Stimulated activated CD8-positive, alpha-beta memory T cell treated with anti-CD3 and anti-CD28 coated beads, Interleukin-2, amount 100 ng/mL, for 1 hour (primary cell): ENCODE measurements at places on chromosomes 5 and 9.

GRCh38 chr5:179732918-179733771 is 523 bp downstream of the MAML1 start:
- DNase-seq = peak; percentile 4

- no peak for DNase-seq
Measured at GRCh38 chr9:138014563-138014945, 137.0 kb downstream of the CACNA1B start.

DNA sequence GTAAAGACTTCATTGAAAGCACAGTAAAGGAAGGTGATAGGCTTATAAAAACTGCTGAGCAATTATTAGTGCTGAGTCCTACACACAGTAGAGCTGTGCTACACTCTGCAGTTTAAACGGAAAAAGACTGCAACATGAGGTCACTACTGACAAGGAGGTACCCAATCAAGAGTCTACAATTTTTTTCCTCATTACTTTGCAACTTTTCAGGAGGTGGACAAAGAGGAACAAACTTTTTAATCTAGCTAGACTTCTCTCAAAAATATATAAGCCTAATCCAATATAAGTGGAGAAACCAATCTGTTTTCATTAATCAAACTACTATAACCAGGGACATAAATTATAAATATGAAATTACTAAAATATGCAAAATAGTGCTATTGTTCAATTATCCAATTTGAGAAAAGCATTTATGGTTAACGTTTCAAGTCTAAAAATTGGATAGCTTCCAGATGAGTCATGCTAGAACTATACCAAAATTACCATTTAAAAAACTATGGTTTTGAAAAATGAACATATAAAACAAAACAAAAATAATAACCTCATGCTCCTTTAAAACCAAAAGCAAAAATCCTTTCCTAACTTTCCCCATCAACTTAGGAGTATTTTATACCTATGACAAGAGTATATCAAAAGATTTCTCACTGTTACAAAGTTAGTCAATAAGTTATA is 37.7 kb downstream of the FAM13B start:
- DNase-seq = no peak

GRCh38 chr9:127561491-127562278 is 50.4 kb upstream of the STXBP1 start:
- DNase-seq = no peak

DNA sequence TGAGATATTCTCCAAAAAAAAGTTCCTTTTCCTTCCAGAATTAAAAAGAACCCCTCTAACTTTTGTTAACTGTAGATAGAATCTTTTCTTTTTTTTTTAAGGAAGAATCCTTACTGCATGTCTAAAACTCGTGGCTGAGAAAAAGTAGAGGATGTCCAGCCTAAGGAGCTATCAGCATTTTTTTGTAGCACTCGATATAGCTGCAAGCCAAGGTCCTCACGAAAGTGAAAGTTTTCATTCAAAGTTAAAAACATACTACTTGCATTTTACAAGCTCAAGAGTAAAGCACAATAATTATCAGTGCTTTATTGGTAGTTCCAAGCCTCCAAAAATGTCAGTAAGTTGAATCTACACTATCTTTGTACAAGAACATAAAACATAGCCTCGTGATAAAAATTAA is 28.7 kb upstream of the ZSWIM6 start:
- DNase-seq = no peak

DNA sequence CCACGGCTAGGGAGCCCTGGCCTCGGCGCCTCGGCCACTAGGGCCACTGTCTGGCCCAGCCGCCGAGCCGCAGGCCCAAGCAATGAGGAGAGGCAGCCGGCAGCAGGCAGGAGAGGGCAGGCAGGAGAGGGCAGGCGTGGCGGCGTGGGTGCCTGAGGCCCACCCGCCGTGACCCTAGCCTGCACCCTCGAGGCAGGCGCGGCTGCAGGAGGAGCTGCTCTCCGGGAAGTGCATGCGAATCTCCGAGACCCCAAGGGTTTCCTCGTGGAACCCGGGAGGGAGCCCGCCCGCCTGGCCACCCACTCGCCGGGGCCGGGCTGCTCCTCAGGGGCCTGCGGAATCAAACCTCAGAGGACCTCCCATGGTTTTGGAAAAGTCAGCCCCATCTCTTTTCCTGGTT is 9.3 kb downstream of the GRIN1 start:
- no peak for DNase-seq

DNA sequence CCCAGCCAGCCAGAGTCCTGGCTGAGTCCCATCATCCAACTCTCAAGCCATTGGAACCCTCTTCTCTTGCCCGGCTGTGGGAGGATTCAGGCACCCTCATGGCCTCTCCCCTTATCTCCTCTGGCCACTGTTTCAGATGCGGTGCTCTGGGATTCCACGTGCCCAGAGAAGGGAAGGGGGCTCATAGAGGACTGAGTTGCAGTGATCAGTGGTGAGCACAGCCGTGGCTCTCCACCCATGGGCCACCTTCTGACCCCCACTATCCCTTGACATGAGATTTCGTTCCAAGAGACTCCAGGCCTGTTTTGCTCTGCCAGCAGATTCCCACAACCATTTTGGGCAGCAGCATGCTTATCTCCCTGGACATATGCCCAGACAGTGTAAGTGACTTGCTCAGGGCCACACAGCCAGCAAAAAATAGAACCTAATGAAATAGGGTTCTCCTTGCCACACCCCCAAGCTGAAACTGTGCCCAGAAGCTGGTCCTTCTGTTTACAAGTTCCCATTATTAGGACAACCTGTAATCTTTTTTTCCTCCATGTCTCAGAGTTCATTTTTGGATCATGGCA is 2.7 kb downstream of the GPX3 start:
- DNase-seq = no peak
